Mammary epithelial cell (primary cell): ENCODE measurements at places on chromosomes 1 and 21.
A peak's percentile ranks its signal among the peaks of the same experiment; 100 is the strongest.

GRCh38 chr21:16418642-16419041 is 688.9 kb downstream of the USP25 start:
- DNase-seq: no peak

- no peak for DNase-seq
Measured at GRCh38 chr1:112905395-112906149, 50.4 kb downstream of the SLC16A1 start.

- DNase-seq: peak; percentile 14
Measured at GRCh38 chr1:100834777-100835660, 59.6 kb downstream of the EXTL2 start.

DNA sequence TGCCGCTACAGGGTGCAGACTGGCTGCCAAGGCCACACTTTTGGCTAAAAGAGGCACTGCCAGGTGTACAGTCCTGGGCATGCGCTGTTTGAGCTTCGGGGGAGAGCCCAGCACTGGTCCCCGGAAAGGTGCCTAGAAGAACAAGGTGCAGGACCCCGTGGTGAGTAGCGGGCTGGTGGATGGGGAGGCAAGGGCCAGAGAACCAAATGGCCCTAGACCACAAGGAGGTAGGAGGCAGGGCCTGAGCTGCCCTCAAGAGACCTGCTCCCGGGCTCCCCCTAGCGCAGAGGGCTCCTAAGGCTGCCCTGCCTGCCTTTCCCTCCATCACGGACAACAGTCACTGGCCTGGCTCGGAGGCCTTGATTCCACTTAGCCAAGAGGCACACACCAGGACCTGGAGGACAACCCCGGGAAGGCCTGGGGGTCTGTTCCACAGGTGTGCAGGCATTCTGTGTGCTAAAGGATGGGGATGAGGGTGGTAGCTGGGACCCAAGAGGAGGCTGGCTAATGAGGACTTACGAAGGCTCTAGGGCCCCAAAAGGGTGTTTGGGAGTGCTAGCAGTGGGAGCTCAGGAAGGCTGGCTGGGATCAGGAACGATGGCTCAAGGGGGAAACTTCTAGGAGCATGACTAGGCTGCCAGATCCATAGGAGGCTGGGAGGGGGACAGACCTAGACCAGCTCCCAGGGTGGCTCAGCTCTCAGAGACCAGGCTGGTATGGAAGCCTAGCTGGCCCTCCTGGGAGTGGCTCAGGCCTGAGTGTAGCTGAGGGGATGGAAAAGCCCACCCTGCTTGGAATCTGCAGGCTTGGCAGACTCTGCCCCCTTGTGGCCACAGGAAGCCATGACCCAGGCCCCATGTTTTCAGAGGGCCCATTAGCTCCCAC is 742 bp downstream of the ARTN start:
- peak; percentile 71 for DNase-seq

GRCh38 chr1:217542837-217543236 is 88.1 kb downstream of the GPATCH2 start:
- DNase-seq: no peak

- no peak for DNase-seq
Measured at GRCh38 chr1:25729790-25730644, 70.0 kb upstream of the SELENON start.

DNA sequence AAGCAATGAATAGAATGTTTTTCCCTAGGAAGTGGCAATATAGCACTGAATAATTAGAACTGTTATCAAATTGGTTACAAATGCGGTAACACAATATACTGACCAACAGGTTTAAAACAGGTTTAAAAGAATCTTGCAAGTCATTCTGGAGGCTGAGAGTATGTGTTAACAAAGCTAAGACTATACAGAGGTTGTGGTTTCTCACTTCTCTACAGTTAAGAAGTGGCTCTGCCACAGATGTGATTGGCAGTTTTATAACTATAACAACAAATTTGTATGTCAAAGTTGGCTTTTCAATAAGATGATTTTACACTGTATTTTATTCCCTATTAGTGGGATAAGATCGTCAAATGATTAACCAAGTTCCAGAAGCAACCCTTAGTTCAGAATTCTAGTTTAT is 7.1 kb downstream of the ANGEL2 start:
- DNase-seq: no peak

- no peak for DNase-seq
Measured at GRCh38 chr1:886311-886710, 37.4 kb upstream of the SAMD11 start.

DNA sequence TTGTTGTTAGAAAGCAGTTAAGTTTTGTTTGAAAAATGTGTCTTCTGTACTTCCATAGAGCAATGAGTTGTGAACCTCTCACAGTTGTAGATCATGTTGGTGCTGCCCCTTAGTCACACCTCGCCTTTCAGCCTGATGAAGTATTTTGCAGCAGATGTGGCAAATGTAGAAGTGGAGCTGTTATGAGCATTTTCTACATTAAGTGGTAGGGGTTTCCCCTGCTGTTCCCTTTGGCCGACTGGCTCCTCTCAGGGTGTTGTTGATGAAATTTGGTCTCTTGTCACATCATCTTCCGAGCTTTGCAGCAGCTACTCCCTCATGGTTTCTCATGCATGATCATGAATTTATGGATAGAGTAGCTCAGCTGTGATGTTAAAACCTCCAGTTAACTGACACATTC is 33.6 kb upstream of the DENND1B start:
- DNase-seq: no peak

DNA sequence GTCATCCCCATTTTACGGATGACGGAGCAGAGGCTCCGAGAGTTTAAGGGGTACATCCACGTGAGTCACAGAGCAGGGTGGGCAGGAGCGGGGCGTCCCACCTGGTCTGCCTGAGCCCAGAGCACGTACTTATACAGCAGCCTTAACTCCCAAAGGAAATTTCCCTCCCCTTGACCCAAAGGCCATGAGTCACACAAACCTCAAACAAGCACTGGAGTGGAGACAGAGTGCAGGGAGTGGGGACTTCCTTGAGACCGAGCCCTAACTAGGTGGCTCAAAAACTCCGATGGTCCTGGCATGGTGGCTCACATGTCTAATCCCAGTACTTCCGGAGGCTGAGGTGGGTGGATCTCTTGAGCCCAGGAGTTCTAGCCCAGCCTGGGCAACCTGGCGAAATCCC is 141.6 kb upstream of the KLHDC7A start:
- no peak for DNase-seq

DNA sequence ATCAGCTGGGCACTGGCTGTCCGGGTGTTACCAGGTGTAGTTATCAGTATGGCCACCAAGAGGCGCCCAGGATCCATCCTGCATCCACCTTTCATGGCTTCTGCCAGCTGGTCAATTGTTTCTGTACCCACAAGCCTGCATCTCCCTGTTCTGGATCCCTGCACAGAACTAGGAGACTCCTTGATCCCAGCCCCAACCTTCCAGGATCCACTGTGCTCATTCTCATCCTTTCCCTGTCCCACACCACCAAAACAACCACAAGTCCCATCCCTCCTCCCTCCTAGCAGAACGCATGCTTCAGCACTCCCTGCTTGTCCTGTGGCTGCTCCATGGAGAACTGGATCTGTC is 27.2 kb upstream of the FOXE3 start:
- DNase-seq: peak; percentile 56

- no peak for DNase-seq
Measured at GRCh38 chr1:51534447-51534846, 15.4 kb upstream of the EPS15 start.

GRCh38 chr1:207850621-207851407 is 60.1 kb downstream of the CD34 start:
- DNase-seq: no peak

DNA sequence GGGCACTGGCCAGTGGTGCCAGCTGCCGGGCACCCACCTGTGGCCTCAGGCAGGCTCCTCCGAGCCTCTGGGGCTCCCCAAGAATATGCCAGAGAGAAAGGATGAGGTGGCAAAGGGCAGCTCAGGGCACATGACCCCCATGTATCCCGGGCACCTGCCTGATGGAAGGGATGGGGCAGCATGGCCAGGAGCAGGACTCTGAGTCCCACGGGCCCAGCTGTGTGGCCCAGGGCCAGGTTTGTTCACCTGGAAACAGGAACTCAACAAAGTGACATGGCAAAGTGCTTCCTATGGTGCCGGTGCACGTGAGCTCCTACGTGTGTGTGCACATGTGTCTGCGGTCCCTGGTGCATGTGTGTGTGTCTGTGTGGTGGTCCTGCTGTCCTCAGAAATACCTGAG is 9.5 kb upstream of the GPR153 start:
- no peak for DNase-seq

DNA sequence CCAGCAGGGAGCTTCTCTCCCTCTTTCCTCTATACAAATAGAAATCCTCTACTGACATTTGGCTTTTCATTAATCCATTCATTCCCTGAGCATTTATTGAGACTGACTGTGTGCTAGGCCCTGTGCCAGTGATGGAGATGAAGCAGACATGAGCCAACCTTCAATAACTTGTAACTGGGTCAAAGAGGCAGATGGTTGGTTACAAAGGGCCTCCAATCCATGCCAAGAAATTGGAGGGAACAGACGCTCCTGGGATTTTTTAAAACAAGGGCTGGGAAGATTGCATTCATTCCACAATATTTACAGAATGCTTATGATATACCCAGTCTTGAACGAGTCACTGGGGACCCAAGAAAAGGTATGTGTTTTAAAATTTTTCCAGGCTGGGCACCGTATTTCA is 6.2 kb downstream of the HPCAL4 start:
- DNase-seq: no peak

GRCh38 chr1:247266053-247266452 is 10.2 kb downstream of the VN1R5 start:
- DNase-seq: peak; percentile 3

DNA sequence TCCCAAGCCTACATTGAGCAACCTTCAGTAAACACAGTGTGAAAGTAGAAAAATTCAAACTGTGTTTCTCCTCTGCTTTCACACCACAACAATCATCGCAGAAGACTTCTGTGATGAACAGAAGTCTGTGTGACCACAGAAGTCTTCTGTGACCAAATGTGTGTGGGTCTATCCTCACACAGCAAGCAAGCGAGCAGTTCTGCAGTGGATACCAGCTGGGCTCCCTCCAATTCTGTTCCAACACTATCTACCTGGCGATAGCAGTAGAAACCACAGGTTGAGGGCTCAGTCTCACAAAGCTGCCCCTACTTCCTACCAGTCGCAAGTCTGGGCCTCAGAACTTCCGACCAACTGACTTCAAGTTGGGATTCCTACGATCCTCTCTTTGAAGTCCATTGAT is 21.0 kb upstream of the RAP1A start:
- no peak for DNase-seq

GRCh38 chr1:235648407-235648907 is 1.1 kb downstream of the GNG4 start:
- no peak for DNase-seq

GRCh38 chr1:159803956-159804689 is 2.0 kb downstream of the FCRL6 start:
- DNase-seq: no peak

DNA sequence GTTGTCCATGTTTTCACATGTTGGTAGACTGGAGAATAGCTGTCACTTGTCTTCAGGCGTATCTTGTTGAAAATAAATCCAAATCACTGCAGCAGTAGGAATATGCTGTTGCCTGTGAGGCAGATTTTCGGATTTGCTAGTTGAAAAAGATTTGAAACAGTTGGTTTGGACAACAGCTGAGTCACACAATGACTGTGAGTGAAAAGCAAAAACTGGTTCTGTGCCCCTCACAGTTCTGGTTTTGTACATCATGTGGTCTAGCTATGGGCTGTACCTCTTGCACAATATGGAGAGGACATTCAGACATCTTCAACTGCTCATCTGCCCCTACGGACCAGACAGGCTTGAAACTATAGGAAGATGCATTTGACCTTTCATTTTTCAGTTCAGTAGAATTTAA is 1.8 kb downstream of the ARF1 start:
- peak; percentile 80 for DNase-seq

DNA sequence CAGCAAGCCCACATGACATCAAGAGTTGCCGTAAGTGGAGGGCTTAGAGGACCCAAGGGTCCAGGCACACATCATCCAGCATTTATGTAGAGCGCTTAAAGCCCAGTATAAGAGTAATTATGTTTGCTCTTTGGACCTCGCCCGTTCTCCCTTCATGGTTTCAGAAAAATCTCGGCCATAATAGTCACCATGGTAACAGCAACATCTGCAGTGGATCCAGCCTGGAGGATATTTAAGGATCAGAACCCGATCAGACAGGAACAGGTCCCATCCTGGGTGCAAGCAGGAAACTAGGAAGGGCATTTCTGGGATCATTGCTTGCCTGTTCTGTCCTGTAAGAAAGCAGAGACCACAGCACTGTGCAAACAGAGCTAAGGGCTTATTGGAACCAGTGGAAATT is 89.9 kb upstream of the KAZN start:
- DNase-seq: no peak

- no peak for DNase-seq
Measured at GRCh38 chr1:240667351-240667750, 55.4 kb upstream of the GREM2 start.

GRCh38 chr1:50265790-50266314 is 157.1 kb downstream of the ELAVL4 start:
- no peak for DNase-seq

GRCh38 chr1:9369964-9370788 is 77.5 kb downstream of the SPSB1 start:
- DNase-seq: peak; percentile 59

- DNase-seq: no peak
Measured at GRCh38 chr21:28579986-28580550, 412.6 kb downstream of the LTN1 start.

DNA sequence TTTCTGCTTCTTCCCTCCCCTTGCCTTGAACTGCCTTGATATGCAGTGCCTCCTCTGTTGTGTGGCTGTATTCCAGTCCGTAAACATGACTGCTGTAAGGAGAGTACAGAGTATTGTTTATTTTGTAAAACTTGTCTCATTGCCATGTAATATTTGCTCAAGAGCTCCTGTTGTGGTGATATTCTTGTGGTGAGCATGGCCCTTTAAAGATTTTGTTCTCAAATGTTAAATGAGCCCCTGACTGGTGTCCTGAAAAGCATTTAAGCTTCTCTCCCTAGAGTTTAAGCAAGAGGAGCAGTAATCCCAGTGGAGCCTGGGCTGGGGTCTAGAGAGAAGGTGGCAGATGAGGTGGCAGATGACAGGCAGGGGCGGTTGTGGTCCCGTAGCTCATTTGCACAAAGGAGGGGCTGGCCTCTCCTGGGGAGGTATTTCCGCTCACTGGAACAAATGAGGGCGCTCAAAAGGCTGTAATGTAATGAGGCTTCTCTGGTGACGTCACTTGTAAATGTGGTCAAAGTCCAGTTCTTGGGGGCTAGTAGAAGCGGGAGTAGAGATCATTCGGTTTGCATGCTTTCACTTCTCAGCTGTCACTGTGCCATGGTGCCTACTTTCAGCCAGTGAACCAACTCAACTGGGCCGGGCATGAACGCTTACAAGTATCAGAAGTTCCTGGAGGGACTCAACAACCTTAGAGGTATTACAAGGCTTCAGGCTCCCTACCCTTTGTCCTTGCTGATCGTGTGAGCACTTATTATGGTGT is 46.0 kb upstream of the MACF1 start:
- DNase-seq: peak; percentile 82

DNA sequence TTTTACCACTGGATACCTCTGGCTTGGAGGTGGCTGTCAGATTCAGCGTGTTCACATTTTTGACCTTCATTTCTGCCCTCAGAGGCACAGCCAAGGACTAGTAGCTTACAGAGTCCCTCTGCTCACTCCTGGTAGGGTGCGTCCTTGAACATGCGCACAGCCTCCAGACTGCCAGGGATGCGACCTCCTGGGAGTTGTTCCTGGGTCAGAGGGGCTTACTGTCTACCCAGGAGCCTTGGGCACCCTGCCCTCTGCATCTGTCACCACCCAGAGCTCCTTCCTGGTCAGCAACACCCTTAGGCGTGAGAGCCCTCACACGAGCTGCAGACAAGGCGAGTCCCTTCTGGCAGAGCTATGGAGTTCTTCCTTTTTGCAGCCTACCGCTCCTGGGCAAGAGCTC is 1.7 kb downstream of the SLX9 start:
- no peak for DNase-seq
